Activated CD4-positive, alpha-beta T cell treated with anti-CD3 and anti-CD28 coated beads for 4 hours (primary cell): ENCODE measurements at places on chromosomes 4 and X.

- no peak for DNase-seq
Observed at GRCh38 chrX:148691456-148691855, 191.0 kb downstream of the AFF2 start.

DNA sequence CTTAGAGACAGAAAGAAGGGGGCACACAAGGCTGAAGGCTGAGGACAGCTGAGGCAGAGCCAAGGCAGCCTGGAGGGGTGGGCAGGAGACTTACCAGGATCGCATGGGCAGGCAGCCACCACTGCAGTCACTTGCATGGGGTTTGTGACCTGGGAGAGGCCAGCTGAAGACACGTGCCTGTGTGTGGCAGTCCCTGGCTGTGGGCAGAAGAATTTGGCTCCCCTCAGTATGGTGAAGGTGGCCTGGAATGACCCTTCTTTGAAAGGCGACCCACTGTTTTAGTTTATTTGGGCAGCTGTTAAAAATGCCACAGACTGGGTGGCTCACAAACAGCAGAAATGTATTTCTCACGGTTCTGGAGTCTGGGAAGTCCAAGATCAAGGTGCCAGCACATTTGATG lies 22.1 kb upstream of the SLC34A2 start:
- no peak for DNase-seq

GRCh38 chr4:7698584-7698983 lies 241.1 kb downstream of the AFAP1 start:
- DNase-seq = no peak

- no peak for DNase-seq
Observed at GRCh38 chr4:27638163-27638915, 777.7 kb downstream of the STIM2 start.

GRCh38 chrX:154531626-154532025 lies 15.0 kb downstream of the G6PD start:
- no peak for DNase-seq

DNA sequence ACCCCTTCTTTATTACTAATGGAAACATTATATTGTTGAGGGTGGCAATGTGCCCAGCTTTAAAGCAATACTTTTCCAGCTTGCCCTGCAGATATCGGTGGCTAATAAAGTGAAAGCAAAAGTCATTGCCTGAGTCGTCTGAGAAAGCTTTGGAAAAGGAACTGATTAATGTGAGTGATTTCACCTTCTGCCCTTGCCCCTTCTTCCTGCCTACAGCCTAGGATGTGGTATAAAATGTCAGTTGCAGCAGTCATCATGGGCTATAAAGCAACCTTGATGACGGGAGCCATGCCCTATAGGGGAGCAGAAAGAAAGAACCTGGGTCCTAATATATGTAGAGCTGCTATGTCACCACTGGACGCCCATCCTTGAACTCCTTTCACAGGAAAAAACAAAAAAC lies 132.4 kb upstream of the USP9X start:
- peak; percentile 6 for DNase-seq

GRCh38 chr4:54669831-54670230 lies 12.1 kb downstream of the KIT start:
- DNase-seq = no peak

GRCh38 chr4:95517576-95518345 lies 31.0 kb downstream of the UNC5C start:
- no peak for DNase-seq

- DNase-seq = no peak
Observed at GRCh38 chrX:84044051-84044450, 143.9 kb downstream of the RPS6KA6 start.

DNA sequence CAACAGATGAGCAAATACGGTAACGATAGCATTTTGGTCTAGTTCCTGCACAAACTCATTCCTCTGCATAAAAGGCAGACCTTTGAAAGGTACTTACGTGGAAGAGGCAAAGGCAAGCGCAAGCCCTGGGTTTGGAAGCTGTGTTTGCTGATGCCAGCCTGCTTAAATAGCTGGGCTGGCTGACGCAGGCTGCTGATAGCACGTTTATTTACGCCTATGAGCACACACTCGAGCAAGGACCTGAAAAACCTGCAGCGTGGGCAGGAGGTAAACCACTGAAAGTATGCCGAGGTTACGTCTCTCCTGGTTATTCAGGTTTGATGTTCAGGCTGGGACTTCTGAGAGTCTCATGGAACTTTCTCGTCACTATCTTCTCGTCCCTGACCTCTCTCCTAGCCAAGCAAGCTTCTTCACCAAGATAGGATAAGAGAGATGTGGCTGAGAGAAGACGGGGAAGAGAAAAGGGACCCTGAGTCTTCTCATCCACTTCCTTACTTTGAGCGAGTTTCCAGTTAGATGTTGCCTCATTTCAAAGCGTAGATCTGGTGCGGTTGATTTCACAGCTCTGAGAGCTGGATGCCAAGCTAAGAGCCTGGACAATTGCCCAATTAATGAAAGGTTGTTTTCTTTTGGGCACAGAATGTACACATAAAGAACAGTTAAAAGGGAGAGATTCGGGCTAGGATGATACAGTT lies at the start of gene HOPX:
Gene HOPX, minus strand, starts transcription at position 139 of the 695 bp plus-strand sequence. CDS start 23,480 bp downstream, outside the sequence.
- peak; percentile 65 for DNase-seq

GRCh38 chr4:106529348-106530023 lies 160.9 kb upstream of the GIMD1 start:
- DNase-seq = no peak

DNA sequence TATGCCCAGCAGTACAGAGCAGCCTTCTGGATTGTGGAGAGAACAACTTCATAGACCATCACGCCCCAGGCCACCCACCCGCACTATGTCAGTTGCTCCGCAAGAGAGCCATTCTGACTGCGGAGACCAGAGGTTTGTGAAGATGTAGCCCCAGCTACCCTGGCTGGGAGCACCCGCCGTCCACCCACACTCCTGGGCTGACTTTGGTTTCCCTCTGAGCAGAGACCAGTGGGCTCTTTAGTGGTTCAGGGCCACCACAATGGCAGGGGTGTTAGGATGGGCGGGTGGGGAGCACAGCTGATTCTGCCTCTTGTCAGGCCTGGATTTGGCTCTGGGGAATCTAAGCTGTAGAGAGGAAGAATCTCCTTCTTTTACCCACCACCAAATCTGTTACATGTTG lies 313.4 kb downstream of the LDB2 start:
- DNase-seq = no peak

GRCh38 chr4:120299631-120300030 lies 233.0 kb upstream of the MAD2L1 start:
- no peak for DNase-seq

- no peak for DNase-seq
Observed at GRCh38 chr4:174859904-174860303, 30.9 kb upstream of the GLRA3 start.

DNA sequence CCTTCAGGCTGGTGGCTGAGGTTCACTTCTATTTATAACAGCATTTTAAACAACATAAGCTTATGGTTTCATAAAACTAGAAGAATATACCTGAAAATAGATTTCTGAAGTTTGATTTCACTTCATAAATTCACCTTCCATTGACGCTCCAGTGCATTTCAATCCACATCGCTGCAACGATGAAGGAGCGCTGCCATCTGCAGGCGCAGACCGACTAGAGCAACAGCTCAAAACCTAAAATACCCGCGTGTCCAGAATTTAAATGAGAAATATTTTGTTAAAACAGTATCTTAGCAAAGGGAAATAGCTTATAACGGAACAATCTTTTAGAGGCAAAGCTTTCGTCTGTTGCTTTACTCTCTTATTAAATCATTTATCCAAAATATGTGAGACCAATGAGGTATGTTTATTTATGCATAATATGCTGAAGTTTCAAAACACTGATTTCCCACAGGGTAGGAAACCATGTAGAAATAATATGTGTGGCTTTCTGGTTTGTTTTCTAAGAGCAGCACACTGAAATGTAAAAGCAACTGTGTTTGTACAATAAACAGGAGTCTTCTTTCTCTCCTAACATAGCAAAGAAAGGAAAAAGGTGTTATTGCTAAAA lies 816.4 kb upstream of the FRG1 start:
- DNase-seq = no peak

DNA sequence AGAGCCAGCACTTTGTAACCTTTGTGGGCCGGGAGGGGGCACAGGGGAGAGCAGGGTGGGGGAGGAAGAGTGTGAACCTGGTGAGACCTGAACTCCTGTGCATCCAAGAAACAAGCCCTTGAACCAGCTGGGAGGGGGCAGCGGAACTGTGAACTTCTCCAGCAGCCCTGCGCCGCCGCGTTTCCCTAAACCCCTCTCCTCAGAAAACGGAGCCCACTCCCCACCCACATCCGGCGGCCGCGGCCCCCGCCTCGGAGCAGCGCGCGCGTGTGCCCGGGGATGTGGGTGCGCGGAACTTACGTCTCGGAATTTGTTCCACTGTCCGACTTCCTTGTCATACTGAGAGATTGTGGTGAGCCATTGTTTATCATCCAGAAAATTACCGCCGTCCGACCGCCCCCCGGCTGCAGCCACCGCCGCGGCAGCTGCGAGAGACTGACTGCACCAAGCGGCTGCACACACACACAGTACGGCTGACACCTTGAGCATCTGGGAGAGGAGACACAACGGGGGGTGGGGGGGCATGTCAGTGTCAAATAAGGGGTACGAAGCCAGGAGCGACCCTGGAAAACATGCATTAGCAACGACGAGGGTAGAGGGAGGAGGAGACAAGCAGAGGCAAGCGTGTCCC lies 494 bp downstream of the SPOCK3 start:
- DNase-seq = no peak

- no peak for DNase-seq
Observed at GRCh38 chrX:1162119-1162916, 50.1 kb downstream of the CRLF2 start.

DNA sequence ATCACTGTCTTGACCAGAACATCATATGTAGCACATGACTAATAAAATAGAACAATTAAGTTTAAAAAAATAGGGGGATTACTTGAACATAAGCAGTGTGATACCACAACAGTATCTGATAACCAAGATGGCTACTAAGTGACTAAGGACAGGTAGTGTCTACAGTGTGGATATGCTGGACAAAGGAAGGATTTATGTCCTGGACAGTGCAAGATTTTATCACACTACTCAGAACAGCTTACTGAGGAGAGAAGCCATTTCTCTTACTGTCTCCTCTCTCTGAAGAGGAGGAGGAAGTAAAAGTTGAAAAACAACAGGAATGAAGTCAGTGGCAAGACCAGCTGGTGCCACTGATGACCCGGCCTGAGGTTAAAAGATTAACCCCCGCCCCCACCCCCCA lies 4.0 kb upstream of the SLC10A7 start:
- no peak for DNase-seq

DNA sequence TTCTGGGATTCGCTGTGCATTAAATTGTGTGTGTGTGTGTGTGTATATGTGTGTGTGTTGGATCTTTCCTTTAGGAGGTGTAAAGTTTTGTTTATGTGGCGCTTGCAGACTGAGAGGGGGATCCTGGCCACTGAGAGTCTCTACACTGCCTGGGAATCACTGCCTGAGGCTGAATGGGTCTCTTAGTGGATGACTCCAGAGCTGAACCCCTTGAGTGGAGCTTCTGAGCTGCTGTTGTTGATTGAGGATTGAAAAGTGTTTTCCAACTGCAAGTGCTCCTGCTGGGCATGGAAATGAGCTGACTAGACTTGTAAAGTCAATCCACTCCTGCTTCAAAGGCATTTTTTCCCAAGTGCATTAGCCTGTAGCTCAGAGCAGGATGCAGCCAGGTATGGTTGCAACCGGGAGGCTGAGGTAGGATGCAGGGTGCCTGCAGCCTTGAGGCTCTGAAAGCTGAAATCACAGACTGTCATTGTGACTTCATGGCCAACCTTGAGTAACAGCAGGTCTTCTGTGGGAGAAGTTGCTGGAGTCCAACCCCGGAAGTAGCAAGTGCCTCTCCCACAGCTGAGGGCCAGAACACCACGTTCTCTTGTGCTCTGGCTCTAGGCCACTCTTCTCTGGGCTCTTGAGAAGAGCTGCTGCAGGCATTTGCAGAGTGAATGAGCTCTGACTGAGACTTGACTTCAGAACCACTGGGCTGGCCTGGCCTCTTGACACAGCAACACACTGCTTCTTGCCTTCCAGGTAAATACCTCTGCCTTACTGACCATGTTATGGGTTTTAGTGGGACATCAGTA lies at the start of gene TBX22:
Gene TBX22, plus strand, starts transcription at position 613 of the 800 bp plus-strand sequence. CDS start 7,517 bp downstream, outside the sequence.
- no peak for DNase-seq

- no peak for DNase-seq
Observed at GRCh38 chr4:55181010-55182005, 55.9 kb upstream of the KDR start.

DNA sequence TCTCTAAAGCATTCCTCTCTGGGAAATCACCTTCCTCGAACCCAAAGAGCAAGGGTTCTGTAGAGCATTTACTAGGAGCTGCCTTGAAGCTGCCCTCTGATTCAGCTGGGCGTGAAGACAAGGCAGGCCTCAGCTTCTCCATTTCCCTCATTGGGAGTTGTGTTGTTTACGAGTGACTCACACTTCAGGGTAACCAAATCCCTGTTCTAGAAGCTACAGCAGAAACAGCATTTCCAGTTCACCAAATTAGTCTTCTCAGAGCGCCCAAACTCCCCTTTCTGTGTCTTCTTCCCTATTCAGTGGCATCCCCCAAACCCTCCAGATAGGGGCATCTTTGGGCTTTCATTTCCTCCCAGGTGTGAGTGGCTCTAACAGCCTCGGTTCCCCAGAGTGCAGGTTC lies 863 bp upstream of the XPNPEP2 start:
- no peak for DNase-seq

DNA sequence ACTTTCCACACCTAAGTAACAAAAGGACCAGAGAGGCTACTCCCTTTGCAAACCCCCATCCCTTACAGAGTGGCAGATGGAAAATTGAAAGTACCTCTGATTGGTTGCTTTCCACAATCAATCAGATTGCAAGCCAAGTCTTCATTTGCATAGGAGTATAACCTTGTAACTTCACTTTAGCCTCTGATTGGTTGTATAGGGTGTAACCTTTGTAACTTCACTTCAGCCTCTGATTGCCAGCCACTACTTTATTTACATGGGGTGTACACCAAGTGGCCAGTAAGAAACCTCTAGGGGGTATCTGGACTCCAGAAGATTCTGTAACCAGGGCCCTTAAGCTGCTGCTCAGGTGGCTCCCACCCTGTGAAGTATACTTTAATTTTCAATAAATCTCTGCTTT lies 48.6 kb downstream of the GPC4 start:
- no peak for DNase-seq

- DNase-seq = no peak
Observed at GRCh38 chr4:12692815-12693214, 791.3 kb downstream of the RAB28 start.

GRCh38 chr4:54254915-54255246 lies 25.8 kb downstream of the PDGFRA start:
- no peak for DNase-seq

DNA sequence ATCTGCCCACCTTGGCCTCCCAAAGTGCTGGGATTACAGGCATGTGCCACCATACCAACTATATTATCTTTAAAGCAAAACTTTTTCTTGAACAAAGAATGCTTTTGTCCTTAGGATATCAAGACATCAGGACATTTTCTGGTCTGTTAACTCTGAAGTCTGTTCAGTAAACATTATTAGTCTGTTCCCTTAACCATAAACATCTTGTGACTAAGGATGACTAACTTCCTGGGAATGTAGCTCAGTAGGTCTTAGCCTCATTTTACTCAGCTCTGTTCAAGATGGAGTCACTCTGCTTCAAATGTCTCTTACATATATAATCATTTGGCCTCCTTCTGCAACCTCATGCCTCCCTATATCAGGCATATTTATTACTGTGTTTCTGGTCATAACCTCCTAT lies 122.9 kb downstream of the UBE2NL start:
- DNase-seq = no peak
